ENCODE measurements at places on chromosomes 2 and 18. TPM values are rescaled to one million over a fixed set of nuclear protein-coding genes. Genes with fewer than 3 reads are reported as not detected.

Gene ZBTB7C
- total RNA-seq = 0.36 TPM

DNA sequence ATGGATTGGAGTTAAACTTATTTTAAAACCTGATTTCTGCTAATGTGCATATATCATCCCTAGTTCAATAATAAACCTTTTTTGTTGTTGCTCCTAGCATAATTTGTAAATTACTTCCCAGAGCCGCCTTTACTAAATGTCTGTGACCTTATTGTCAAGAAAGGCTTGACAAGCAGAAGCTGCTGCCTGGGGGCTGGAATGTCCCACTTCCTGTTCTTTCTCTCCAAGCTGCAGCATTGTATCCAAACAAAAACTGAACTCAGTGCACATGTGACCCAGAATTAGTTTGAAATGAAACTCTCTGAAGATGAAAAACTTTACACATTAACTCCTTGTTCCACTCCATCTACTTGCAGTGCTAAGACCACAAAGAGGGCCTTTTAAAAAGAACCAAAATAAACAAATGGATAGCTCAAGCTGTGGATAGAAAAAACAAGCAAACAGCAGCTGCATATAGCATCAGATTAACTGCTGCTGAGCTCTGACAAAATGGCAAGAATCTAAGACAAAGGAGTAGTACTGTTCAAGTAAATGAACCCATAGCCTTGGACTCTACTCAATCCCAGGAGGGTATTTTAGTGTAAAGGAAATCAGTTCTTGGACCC is 99.8 kb upstream of the NEUROD1 start:
- peaks cover 16% of the 10 kb centered on the region for H3K4me1 ChIP-seq
- no peak for DNase-seq
- no peaks in the 10 kb centered on the region for H3K36me3 ChIP-seq

DNA sequence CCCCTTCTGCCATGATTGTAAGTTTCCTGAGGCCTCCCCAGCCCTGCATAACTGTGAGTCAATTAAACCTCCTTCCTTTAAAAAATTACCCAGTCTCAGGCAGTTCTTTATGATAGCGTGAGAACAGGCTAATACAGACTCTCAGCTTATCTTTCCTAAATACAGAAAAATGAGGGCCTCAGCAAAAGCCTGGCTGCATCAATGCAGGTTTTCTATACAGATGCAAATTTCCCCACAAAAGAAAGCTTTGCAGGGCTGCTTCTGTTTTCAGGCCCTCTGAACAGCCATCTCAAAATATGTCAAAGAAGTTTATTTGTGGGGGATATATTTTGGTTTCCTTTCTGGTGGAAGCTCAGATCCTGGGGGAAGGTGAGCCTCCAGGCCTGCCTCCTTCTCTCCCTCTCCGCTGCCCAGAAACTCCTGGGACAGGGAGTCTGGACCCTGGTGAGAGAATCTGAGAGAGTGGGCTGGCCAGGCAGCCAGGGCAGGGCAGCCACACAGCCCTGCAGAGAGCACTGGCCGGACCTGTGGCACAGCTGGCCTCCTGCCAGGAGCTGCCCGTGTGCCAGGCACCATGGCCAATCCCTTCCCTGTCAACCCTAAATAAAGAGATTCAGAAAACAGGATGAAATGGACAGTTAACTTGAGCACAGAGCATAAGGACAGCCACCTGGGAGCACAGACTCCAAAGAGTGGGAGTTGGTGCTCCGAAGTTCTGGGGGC is 21.6 kb upstream of the AGXT start:
- peak; percentile 19 for DNase-seq
- no peaks in the 10 kb centered on the region for H3K36me3 ChIP-seq
- no peaks in the 10 kb centered on the region for H3K4me1 ChIP-seq
- H3K27me3 ChIP-seq = peaks cover 9% of the 10 kb centered on the region

Gene HOXD4
- total RNA-seq = 1.2 TPM

Gene CNGA3
- total RNA-seq = 0.29 TPM

Gene GAL3ST2
- total RNA-seq = 0.36 TPM

Gene NBEAL1
- 51.0 TPM for total RNA-seq

DNA sequence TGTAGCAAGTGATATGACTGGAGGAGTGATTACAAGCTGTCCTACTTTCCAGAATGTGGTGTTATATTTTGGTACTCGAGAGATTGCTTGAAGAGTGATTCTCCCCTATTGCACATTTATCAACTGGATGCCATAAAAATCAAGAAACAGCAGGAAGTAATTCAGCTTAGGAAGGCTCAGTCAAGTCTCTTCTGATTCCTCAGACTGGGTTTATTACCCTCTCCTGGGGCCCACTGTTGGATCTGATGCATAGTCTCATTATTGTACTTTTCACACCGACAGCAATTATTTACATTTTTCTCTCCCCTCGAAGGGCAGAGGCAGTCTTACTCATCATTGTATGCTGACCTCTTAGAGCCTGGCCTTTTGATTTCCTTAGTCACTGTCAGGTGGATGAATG is 9.3 kb downstream of the NOSTRIN start:
- H3K4me3 ChIP-seq = no peak overlapping the region
- H3K27me3 ChIP-seq = no peaks in the 10 kb centered on the region
- peaks cover 7% of the 10 kb centered on the region for H3K4me1 ChIP-seq
- H3K36me3 ChIP-seq = no peaks in the 10 kb centered on the region
- H3K27ac ChIP-seq = no peak overlapping the region

GRCh38 chr18:9709304-9709877 is 1.3 kb downstream of the RAB31 start:
- H3K4me1 ChIP-seq = peaks cover 41% of the 10 kb centered on the region
- H3K4me3 ChIP-seq = peak overlapping the region; percentile 84
- peak; percentile 84 for DNase-seq
- peak overlapping the region; percentile 73 for H3K27ac ChIP-seq

DNA sequence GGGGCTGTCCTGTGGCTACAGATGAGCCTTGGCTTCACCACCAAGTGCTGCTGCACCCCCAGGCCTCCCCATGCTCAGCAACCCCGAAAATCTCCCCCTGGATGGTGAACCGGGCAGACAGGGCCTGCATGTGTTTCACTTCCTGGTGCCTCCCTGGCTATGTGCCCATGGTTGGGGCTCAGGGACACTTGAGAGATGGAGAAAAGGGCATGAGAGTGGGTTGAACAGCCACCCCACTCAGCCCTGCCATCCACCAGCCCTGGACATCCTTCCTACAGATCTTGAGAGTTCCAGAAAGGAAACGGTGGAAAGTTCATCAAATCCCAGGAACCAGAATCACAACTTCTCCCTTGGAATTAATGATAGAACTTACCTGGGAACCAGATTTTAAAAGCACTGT is 74.7 kb upstream of the TEX51 start:
- H3K4me3 ChIP-seq = no peak overlapping the region
- DNase-seq = no peak
- H3K27me3 ChIP-seq = no peaks in the 10 kb centered on the region
- no peak overlapping the region for H3K27ac ChIP-seq
- no peaks in the 10 kb centered on the region for H3K4me1 ChIP-seq

- H3K27me3 ChIP-seq = no peaks in the 10 kb centered on the region
- H3K36me3 ChIP-seq = no peaks in the 10 kb centered on the region
- no peak for DNase-seq
- peak overlapping the region; percentile 86 for H3K4me3 ChIP-seq
- H3K4me1 ChIP-seq = peaks cover 3% of the 10 kb centered on the region
Observed at GRCh38 chr2:224586127-224586695, 1.0 kb upstream of the CUL3 start.

DNA sequence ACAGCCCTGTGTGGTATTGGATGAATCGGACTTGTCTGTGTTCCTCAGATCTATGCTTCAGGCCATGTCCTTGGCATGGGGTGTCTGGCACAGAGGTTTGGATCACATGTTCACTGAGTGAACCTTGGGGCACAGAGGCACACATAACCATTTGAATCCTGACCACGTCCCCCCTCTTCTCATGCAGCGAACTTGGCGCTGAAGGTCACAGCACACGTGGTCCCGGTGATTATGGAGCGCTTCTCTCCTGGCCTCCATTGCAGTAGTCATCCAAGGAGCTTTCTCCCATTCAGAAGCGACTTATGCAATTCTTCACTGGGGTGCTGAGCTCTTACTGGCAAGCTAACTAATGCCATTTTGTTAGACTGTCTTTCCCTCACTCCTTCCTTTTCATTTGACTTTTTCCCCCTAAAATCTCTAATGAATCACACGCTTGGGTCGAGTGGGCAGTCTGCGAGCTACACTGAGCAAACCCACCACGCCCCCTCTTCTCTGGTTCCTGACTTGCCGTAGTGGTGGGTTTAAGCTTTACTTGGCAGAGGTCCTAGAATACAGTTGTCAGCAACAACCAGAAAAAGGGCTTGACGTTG is 59.4 kb downstream of the KCNG2 start:
- peak; percentile 99 for DNase-seq
- H3K27ac ChIP-seq = peak overlapping the region; percentile 90
- no peaks in the 10 kb centered on the region for H3K36me3 ChIP-seq
- H3K4me1 ChIP-seq = peaks cover 15% of the 10 kb centered on the region
- H3K27me3 ChIP-seq = peaks cover 14% of the 10 kb centered on the region
- H3K4me3 ChIP-seq = peak overlapping the region; percentile 65

Gene FER1L5
- total RNA-seq = 1.1 TPM

DNA sequence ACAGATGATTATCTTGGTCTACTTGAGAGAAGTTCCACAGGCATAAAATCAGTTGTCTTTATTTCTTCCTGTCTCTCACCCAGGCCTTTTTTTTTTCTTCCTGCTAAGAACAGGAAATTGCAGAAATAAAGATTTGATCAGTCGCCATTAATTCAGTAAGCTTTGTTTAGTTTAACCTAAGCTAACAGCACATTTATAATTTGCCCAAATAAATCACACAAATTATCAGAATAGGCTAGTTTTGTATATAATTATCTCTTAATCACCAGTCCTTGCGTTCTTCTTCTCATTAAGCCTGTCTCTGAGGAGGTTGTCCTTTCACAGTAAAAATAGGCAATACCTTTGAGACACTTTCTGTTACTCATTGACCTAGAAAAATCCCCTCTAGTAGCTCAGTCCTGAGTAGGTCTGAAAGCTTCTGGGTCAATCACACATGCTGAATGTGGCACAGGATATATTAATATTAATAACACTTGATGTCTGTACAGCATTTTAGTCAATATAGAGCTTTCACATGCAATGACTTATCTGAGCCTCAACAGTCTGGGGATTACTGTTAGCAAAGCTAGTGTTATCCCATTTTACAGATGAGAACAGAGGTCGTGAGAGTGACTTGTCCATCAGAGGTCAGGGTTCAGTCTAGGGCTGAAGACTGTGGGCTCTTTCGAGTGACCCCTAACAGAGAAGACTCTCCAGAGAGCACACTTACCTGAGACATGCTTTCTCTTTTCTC is 11.2 kb upstream of the STK17B start:
- H3K27me3 ChIP-seq = no peaks in the 10 kb centered on the region
- no peak for DNase-seq
- H3K36me3 ChIP-seq = no peaks in the 10 kb centered on the region
- no peaks in the 10 kb centered on the region for H3K4me1 ChIP-seq
- H3K27ac ChIP-seq = no peak overlapping the region

Gene SANBR
- total RNA-seq = 17.0 TPM

DNA sequence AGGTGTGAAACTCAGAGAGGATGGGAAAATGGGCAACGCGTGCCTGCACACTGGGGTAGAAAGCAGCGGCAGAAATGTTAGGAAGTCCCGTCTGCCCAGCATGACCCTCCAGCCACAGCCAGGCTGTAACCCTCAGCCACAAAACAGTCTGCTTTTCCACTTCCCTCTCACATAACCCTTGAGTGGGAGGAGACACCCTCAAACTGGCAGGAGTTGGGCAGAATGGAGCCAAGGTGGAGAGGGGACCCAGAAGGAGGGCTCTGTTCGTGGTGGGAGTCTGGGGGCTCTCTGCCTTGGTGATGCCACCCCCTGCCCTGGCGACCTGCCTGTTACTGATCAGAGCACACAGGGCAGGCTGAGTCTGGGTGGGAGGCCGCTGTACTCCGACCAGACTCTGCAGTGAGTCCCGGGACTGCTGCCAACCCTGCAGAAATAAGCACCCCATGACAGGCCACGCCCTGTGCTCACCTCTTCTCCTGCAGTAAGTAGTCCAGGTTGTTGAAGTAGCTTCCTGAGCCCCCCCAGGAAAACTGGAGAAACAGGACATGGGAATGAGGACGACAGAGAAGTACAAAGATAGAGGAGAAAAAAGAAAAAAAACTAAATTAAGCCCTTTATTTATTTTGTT is 16.0 kb downstream of the FAM178B start:
- peak; percentile 19 for DNase-seq
- peaks cover 17% of the 10 kb centered on the region for H3K27me3 ChIP-seq
- no peaks in the 10 kb centered on the region for H3K4me1 ChIP-seq
- H3K36me3 ChIP-seq = no peaks in the 10 kb centered on the region

DNA sequence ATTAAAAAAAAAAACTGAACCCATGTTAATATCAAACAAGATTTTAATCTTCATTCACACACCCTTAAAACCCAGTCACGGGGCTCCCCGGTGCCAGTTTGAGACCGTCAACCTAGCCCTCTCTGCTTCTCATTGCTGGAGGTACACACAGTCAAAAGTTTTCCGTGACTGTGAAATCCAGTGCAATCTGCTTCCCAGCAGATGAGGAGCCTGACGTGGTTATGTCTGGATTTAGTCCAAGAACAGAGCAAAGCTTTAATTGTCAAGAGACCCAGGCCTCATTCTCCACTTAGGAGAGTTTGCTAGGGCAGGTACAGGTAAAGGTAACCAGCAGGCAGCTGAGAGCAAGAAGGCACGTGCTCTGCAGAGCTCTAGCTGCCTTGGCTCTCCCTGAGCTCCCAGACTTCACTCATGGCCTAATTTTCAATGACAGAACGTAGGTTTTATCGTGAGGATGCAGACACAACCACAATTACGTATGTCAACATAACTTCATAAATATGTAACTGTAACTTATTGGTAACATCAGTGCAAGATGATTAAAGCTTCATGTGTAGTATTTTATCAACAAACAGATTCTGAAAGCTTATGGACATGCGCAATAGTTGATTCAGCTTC is 56.3 kb downstream of the SLC16A14 start:
- no peaks in the 10 kb centered on the region for H3K36me3 ChIP-seq
- no peaks in the 10 kb centered on the region for H3K27me3 ChIP-seq

DNA sequence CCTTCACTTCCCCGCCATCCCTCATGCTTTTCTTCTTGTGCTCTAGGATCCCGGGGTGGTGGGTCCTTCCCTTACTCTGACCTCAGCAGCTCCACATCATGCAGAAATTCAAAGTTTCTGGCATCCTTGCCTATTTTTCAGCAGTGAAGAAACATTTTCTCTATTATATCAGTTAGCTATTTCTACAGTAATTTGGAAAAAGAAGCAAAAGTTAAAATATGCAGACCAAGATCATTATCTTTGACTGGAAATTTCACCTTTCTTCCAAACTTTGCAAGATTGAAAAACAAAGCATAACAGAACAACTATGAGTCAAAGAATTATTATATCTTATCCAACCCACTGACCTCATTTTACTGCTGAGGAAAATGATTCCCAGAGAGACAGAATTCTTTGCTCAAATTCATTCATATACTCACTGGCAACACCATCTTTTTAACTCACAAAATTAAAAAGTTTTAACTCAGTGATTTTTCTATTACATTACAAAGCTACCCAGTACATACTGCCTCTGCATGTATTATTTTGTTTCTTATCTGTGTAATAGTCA is 40.5 kb downstream of the ANTXR1 start:
- no peaks in the 10 kb centered on the region for H3K27me3 ChIP-seq
- H3K36me3 ChIP-seq = peaks cover 3% of the 10 kb centered on the region
- peaks cover 16% of the 10 kb centered on the region for H3K4me1 ChIP-seq
- peak; percentile 38 for DNase-seq

- H3K36me3 ChIP-seq = peaks cover 6% of the 10 kb centered on the region
- peak overlapping the region; percentile 34 for H3K27ac ChIP-seq
Observed at GRCh38 chr2:238387332-238387731, 39.4 kb upstream of the ASB1 start.

GRCh38 chr2:30666266-30666874 is 140.9 kb downstream of the CAPN13 start:
- peak overlapping the region; percentile 92 for H3K27ac ChIP-seq
- peak; percentile 62 for DNase-seq
- H3K36me3 ChIP-seq = no peaks in the 10 kb centered on the region
- no peak overlapping the region for H3K4me3 ChIP-seq
- peaks cover 27% of the 10 kb centered on the region for H3K4me1 ChIP-seq

All from osteoblast (primary cell).